Activated CD8-positive, alpha-beta T cell treated with anti-CD3 and anti-CD28 coated beads, Interleukin-2, amount 10 ng/mL, durations not matched to agents 7 days and 5 days (primary cell): ENCODE measurements at places on chromosomes 16 and 17. TPM values are rescaled to one million over a fixed set of nuclear protein-coding genes. Genes with fewer than 3 reads are reported as not detected.

Gene TP53TG3F
- total RNA-seq: not detected

GRCh38 chr16:84513123-84513522 is 8.7 kb upstream of the MEAK7 start:
- DNase-seq: no peak

DNA sequence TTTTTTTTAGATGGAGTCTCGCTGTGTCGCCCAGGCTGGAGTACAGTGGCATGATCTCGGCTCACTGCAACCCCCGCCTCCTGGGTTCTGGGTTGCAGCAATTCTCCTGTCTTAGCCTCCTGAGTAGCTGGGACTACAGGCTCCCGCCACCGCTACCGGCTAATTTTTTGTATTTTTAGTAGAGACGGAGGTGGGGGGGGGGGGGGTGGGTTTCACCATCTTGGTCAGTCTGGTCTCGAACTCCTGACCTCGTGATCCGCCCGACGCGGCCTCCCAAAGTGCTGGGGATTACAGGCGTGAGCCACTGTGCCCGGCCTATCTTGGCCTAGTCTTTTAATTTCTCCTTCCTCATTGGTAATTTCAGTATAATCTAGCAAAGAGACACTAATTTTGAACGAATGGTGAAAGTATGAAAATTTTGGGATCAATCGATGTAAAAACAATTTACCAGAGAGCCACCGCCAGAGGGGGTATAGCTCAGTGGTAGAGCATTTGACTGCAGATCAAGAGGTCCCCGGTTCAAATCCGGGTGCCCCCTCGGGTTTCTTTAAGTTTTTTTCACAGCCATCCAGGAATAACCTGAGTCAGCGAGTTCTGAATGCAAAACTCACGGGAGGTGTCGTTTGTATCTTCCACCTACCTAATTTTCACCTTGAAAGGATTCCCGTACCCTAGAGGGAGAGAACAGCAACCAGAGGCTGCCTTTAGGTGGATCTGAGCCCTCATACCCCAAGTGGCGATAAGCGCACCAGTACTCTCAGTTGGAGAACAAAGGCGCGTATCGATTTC is 2.5 kb upstream of the LASP1 start:
- peak; percentile 84 for DNase-seq

GRCh38 chr17:34245351-34245905 is 9.7 kb upstream of the CCL2 start:
- DNase-seq: no peak

DNA sequence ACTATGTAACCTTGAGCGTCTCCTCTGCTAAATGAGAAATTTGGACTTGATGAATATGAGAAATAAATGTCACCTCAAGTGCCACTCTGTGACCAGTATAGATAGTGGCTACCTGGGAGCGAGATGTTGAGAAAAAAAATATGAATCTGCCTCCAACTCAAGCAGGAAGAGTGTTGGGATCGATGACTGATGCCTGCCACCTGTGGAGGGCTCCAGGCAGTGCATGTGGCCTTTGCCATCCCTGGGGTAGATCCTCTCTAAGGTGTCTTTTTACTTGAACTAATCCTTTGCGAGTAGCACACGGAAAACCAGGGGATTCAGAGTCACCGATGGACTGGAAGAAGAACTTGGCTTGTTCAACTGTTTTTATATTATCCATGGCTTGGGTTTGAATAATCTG is 9.4 kb downstream of the CCDC182 start:
- peak; percentile 35 for DNase-seq

DNA sequence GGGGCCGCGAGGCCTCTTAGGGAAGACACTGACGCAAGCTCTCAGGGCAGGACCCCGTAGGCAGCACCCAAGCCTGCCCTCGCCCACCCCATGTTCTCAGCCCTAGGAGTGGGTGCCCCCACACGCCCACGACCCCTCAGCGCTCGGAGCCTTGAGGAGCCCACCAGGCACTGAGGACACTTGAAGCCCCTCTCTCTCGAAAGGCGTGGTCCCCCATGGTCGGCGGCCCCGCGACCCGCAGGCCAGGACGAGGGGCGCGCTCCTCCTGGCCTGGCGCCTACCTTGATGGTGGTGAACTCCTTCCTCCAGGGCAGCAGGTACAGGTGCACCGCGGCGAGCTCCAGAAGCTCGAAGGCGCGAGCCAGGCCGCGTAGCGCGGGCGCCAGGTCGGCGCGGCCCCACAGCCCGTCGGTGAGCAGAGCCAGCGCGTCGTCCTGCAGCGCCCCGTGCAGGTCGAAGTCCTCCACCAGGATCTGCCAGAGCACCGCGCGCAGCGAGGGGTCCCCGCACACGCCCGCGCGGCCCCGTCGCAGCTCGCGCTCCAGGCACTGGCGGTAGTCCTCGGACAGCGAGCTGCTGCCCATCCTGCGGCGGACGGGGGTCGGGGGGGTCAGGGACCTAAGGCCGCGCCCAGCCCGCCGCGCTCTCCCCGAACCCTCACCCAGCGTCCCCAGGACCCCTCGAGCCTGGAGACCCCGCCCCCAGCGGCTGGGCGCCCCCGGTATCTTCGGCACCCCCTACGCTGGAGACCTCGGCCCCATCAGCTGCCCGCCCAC is 668 bp downstream of the SPATA2L start:
- DNase-seq: peak; percentile 73

Gene VASN
- not detected for total RNA-seq

DNA sequence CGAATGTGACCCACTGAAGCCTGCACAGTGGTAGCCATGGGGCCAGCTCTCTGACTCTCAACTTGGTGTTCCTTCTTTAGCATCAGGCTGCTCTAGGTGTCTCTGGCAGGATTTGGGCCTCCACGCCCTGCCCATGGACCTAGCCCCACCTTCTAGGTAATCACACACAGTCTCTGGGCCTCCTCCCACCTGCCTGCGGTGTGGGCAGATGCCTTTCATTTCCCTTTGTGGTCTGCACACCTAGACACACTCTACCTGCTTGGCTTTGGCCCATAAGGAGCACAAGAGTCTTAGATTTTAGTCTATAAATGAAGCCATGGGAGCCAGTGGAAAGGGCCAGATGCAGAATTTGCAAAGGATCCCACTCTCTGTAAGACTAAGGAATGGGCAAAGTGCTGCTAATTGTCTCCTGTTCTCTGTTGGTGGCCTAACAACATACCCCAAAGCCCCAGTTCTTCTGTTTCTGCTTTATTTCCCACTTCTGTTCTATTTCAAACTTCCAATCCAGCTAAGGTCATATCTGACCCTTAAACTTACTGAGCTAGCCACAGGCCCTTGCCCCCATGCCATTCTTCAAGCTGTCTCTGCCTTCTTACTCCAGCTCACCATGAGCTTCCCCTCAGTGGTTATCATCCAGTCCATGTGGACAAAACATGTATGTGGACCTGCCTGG is 7.2 kb upstream of the MFSD6L start:
- DNase-seq: no peak

DNA sequence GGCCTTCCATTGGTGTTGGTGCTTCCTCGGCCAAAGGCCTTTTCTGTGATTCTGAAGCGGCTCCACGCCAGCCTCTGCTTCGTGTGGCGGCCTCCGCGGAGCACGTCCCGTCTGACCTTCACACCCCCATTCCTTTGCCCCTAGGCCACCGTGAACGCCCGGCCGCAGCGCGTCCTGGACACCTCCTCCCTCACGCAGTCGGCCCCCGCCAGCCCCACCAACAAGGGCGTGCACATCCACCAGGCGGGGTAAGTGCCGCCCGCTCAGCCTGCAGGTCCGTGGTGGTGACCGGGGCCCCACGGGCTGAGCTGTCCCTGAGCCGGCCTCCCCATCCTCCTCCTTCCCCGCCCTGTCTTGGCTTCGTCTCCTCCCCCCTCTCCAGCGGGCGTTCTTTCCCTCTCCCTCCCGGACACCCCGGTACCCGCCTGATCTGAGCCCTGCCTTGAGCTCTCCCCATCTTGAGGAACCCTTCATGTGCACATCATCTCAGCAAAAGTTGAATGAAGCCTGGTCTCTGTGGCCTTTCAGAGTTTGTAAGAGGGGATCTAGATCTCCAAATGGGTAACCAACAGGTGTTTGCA is 69.0 kb upstream of the CHMP6 start:
- DNase-seq: no peak

Gene ESRP2
- 0.18 TPM for total RNA-seq

DNA sequence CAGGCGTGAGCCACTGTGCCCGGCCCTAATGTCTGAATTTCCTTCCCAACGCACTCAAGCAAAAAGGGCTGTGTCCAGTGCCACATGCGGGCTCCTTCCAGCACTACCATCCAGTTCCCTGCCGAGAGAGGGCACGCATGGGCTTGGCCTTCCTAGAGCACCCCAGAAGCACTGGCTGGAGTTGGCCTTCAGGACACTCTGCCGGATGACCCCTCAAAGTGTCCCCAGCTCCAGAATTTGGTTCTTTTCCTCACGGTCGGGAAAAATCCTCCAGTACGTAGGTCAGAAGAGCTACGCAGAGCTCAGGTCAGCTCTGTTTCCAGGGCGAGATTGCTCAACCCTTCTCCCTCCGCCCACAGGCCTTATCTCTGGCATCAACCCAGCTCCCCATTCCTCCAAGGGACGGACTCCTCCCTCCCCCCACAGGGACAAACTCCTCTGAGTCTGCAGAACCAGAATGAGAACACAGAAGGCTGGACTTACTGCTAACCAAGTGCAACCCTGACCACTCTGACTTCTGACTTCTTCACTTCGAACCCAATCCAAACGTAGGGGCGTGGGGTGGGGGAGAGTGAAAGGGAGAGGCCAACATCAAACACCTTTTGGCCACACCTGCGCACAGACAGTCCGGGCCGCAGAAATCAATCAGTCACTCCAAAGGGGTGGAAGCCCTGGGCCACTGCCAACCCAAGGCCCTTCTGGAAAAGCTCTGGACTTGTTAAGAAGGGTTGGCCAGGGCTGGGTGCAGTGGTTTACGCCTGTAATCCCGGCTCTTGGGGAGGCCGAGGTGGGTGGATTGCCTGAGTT is 3.6 kb downstream of the CDC42EP4 start:
- DNase-seq: no peak

GRCh38 chr17:28719021-28719433 is 758 bp upstream of the RPL23A start:
- no peak for DNase-seq

GRCh38 chr16:80610481-80611156 is 69.8 kb downstream of the DYNLRB2 start:
- DNase-seq: no peak

Gene CNTNAP4
- not detected for total RNA-seq

GRCh38 chr16:66152181-66152580 is 214.3 kb upstream of the CDH5 start:
- DNase-seq: no peak

- DNase-seq: peak; percentile 66
Measured at GRCh38 chr16:74438492-74438979, 17.3 kb upstream of the CLEC18B start.

- no peak for DNase-seq
Measured at GRCh38 chr17:21418446-21419298, 42.5 kb downstream of the KCNJ12 start.

GRCh38 chr17:43905985-43906852 is 1.1 kb downstream of the MPP2 start:
- DNase-seq: peak; percentile 31

DNA sequence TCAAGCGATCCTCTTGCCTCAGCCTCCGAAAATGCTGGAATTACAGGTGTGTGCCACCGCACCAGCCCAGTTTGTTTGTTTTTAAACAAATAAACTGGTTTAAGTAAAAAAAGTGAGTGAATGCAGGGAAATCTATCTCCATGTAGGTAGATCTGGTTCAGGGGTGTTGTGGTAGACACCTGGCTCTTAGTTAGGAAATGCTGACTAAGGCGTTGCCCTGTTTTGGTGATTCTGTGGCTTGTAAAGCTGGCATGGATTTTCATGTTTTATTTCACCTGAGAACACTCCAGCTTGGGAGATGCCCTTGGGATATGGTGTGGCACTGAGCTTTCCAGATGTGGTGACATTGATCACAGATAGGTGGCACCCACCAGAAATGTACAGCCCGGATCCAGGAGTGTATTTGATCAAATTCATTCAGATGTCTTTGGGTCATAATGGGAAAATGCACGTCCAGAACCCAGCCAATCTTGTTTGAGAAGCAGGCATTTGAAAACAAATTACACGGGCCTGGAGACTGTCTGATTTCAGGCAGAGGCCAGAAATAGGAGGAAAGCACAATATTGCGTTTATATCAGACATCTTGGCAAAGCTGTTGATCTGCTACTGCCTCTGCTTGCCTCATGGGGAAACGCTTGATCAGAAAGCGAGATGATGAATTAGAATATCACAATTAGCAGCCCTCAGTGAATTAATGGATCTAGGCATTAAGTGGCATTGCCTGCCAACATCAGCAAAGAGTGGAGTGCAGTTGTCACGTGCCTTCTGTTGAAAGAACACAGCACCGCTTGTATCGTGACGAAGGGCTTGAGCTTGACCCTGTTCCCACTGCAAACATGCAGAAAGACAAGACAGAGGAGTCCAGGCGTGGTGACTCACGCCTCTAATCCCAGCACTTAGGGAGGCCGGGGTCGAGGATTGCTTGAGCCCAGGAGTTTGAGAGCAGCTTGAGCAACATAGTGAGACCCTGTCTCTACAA is 7.3 kb upstream of the IL34 start:
- DNase-seq: no peak

Gene SPATA22
- not detected for total RNA-seq

Gene PRSS22
- not detected for total RNA-seq

Gene KRTAP2-1
- total RNA-seq: not detected

- no peak for DNase-seq
Measured at GRCh38 chr16:20377181-20377580, 24.7 kb upstream of the UMOD start.

Gene KRTAP2-2
- total RNA-seq: not detected

- no peak for DNase-seq
Measured at GRCh38 chr16:67539271-67539670, 10.6 kb downstream of the RIPOR1 start.

- DNase-seq: no peak
Measured at GRCh38 chr16:12202486-12202885, 226.0 kb downstream of the SNX29 start.

Gene BCO1
- total RNA-seq: not detected

DNA sequence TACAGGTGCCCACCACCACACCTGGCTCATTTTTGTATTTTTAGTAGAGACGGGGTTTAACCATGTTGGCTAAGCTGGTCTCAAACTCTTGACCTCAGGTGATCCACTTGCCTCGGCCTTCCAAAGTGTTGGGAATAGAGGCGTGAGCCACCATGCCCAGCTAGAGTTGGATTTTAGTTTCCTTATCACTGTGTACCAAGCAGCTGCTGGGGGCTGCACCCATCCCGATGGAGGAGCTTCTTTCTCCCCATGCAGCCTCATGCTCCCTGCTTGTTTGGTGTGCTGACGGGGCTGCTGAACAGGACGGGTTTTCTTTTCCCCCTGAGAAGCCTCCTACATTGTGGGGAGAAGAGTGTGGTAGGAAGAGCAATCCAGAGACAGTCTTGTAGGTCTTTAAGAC is 173.2 kb downstream of the LGALS9B start:
- DNase-seq: no peak

- DNase-seq: no peak
Measured at GRCh38 chr17:40909755-40910154, 24.7 kb upstream of the KRT20 start.

GRCh38 chr16:2956579-2956956 is 7.5 kb upstream of the KREMEN2 start:
- no peak for DNase-seq

GRCh38 chr17:66523378-66524200 is 221.2 kb downstream of the PRKCA start:
- no peak for DNase-seq
